Renal cortex interstitium (tissue), 15 donors: ENCODE measurements at places on chromosomes 16 and 17. TPM values are rescaled to one million over a fixed set of nuclear protein-coding genes. Genes with fewer than 3 reads are reported as not detected.

Gene TLCD3B
- polyA plus RNA-seq: 1.3 TPM

Gene TSEN54
- polyA plus RNA-seq: 46.8 TPM

Gene CA7
- 0.45 TPM for polyA plus RNA-seq

Gene NT5C
- polyA plus RNA-seq: 70.1 TPM

Gene TAT
- polyA plus RNA-seq: 0.06 TPM

Gene CCL7
- not detected for polyA plus RNA-seq

Gene SULT1A1
- polyA plus RNA-seq: 20.7 TPM

Gene SEZ6L2
- 8.2 TPM for polyA plus RNA-seq

Gene MYO15A
- polyA plus RNA-seq: 4.5 TPM

Gene SEPTIN12
- polyA plus RNA-seq: 6.1 TPM

- DNase-seq: no peak
These were observed 513 bp upstream of the TBX21 start for GRCh38 chr17:47732399-47733046.

- no peak for DNase-seq
These were observed 188.6 kb downstream of the NTN1 start for GRCh38 chr17:9209781-9210370.

- no peak for DNase-seq
These were observed 82.0 kb downstream of the ENGASE start for GRCh38 chr17:79156463-79157095.

GRCh38 chr17:47203984-47204721 is 5.0 kb upstream of the MYL4 start:
- no peak for DNase-seq

DNA sequence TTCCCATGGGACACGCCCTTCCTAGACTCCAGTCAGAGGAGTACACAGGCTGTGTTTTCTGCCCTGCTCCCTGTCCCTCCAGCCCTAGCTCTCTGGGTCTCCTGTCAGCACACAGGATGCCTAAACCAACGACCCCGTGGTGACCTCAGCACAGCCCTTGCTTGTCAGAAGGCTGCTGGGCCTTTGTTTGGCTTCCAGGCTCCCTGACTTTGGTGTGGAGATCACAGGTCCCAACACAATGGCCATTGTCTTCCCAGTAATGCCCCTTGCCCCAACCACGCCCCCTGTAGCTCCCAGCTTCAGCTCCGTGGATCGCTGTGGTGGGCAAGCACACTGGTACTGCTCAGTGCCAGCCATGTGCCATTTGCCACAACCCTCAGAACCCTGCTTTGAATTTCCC is 15.0 kb downstream of the HNF1B start:
- DNase-seq: no peak

- DNase-seq: no peak
These were observed 101.7 kb downstream of the PLCG2 start for GRCh38 chr16:81880816-81881215.

DNA sequence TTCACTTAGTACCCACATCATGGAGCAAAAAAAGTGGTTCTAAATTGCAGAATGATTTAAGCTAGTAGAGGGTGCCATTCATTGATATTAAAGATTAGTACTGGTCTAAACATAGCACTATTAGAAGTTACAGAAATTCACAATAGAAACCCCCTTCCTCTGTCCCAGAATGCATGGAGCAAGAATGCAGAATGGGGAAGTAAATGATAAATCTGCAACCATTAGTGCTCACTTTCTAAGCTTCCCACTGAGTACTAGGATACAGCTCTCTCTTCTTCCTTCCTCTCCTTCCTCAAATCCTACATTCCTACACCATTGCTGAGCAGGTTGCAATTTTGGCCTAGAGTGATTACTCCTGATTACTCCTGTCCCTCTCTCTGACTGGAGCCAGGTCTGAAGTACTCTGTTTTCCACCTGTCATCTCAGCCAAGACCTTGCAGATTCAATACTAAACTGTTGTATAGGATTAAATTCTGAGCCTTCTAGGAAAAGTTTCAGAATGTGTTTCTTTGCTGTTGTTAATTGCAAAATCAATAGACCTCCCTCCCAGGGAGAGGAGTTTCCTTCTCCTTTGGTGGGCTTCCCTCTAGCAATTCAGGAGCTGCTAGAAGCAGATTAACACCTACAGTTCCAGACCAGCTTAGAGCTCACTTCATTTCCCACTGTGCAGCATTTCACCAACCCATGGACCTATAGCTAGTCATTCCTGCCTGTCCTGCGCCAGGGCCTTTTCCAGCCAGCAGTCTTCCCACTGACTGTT is 165.5 kb upstream of the TBX2 start:
- DNase-seq: no peak

DNA sequence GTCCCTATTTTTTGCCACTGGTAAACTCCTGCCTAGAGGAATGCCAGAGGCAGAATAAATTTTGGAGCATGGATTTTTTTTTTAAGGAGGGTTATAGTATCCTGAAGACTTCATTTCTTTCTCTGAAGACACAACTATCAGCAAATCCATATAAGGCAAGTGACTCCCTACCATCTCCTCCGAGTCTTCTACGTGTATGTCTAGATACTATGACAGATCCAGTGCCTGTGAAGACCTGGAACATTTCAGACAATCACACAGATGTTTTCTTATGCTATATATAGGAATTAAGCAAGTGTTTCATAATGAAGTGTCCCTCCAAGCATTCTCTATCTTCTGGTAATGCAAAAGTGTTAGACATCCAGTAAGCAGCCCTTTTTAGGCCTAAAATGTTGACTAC is 255.5 kb upstream of the TBX2 start:
- DNase-seq: no peak

GRCh38 chr16:75565640-75566039 is 539 bp upstream of the GABARAPL2 start:
- no peak for DNase-seq

- no peak for DNase-seq
These were observed 101.5 kb downstream of the MGAT5B start for GRCh38 chr17:76969598-76970172.

- no peak for DNase-seq
These were observed 551 bp upstream of the MLX start for GRCh38 chr17:42566215-42566882.

- no peak for DNase-seq
These were observed 486.5 kb downstream of the CDH13 start for GRCh38 chr16:83113317-83113716.

DNA sequence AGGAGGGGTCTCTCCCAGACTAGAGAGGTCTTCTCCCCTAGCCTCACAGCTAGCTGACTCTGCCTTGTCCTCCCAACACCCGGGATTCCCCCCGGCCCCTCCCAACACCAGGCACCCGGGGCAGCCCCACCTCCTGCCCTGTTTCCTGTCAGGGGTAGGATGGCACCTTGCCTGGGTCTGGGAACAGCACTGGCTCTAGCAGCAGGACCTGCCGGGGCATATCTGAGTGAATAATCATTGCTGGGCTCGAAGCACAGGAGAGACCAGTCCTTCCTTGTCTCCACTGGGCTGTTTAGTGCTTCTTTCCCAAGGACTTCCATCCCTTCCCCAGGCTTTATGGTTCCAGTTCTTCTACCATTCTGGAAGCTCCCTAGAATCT is 25.7 kb downstream of the MINK1 start:
- no peak for DNase-seq

DNA sequence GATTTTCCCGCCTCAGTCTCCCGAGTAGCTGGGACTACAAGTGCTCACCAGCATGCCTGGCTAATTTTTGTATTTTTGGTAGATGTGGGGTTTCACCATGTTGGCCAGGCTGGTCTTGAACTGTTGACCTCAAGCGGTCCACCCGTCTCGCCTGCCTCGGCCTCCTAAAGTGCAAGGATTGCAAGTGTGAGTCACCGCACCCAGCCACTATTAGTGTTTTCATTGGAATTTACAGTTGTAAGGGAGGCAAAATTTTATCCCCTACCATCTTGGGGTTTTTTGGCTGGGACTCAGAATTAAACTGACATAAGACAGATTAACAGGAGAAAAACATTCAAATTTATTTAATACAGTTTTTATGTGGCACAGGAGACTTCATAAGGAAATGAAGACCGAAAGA is 12.3 kb upstream of the MYCBPAP start:
- DNase-seq: no peak

GRCh38 chr17:78415821-78416711 is 37.6 kb downstream of the PGS1 start:
- no peak for DNase-seq

DNA sequence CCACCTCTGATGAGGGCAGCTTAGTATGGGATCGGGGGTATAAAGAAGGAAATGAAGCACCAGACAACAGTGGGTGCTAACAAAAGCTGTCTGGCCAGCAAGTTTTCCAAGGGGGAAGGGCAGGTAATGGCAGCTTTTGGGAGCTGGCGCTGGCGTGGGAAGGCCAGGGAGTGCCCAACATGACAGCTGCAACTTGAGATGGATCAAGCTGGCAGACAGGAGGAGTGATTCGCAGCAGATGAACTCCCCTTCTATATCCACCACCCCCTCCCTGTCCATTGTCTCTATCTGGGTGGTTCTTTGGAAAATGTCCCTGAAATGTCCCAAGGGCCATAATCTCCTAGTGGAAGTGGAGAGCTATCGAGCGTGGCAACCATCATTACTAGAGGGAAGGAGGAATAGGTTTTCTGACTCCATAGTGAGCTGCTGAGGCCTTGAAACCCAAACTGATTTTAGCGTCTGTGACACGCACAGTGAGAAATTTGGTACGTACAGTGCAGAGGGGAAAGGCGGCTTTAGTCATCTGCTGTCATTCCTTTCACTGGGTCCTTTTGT is 4.8 kb upstream of the INPP5K start:
- DNase-seq: no peak

DNA sequence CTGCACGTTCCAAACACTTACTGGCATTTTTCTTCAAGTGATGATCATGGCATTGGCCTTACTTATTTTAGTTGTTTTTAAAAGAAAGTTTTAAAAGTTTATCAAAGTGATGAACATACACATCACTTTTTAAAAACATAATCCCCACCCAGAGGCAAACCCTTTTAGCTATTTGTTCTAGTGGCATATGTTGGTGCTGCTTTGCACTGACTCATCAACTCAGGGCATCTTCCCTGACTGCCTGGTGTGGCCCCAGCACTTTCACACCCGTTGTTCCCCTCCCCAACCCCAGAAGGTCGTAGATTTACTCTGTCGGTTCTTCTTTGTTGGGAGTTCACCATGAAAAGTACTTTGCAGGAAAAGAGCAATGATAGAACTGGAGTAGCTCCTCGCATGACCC is 161.3 kb downstream of the RPTOR start:
- no peak for DNase-seq

DNA sequence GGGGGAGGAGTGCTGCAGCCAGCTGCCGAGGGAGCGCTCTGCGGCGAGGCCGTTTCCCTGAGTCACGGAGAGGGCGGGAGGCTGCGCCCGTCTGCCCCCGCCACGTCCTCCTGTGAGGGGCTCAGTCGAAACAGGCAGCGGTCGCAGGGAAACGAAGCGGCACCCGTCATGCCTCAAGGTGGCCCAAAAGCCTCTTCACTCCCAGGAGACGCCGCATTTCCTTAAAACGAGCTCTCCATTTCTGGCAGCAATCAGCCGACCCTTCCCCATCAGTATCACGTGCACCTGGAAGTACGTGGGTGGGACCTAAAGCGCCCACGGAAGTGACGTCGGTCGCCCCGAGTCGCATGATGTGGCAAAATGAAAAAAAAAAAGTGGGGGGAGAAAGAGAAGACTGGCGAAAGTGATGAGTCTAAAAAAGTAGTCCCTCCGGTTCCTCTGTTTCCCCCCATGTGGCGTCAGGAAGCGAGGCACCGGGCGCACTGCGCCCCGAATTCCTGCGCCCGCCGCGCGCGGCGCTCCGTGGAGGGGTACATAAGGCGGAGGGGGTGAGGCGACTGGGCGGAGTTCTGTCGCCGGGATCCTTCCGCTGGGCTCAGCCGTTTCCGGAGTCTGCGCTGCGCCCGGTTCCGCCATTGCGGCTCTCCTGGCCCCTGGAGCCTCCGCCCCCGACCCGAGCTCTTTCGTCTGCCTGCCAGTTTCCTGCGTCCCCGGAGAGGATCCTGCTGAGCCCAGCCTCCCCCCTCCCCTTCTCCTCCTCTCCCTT is at the start of gene CLTC:
TSS of gene CLTC (plus strand) at position 598 of the 766 bp plus-strand sequence. CDS start 237 bp downstream, outside the sequence.
- peak; percentile 97 for DNase-seq

DNA sequence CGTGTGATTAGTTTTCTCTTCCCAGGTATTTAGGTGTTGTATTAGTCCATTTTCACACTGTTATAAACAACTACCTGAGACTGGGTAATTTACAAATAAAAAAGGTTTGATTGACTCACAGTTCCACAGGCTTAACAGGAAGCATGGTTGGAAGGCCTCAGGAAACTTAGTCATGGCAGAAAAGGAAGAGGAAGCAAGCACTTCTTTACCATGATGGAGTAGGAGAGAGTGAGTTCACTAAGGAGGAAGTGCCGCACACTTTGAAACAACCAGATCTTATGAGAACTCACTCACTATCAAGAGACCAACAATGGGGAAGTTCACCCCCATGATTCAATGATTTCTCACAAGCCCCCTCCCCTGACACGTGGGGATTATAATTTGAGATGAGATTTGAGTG is 1343.7 kb upstream of the GOT2 start:
- DNase-seq: no peak

DNA sequence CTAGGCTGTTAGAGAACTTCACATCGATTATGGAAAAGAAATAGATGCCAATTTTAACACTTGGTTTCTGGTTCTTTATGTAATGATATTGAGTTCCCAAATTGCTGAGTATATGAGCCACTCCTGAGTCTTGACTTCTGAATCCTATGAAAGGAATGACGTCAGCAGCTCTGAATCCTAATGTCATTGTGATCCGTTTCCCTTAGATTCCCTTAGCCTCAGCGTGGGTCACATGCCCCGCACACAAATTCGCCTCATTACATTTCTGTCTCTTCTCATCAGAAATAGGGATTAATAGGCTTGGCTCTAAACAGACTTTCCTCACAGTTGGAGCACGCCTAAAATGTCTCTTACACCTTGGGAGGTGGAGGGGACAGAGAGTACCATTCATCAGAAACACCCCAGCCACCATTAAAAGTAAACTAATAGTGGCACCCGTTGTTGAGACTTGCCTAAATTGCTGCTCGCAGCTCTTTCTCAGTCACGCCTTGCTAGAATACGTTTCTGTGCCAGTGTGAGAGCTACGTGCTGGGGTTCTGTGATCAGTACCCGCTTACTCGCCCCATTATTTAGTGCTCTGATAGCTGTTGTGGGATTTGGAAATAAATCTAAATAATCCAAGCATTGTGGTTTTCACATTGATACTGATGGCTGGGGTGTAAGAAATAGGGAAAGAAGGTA is 7.1 kb downstream of the MRM3 start:
- DNase-seq: no peak

GRCh38 chr17:52047086-52047485 is 111.4 kb downstream of the CA10 start:
- no peak for DNase-seq

DNA sequence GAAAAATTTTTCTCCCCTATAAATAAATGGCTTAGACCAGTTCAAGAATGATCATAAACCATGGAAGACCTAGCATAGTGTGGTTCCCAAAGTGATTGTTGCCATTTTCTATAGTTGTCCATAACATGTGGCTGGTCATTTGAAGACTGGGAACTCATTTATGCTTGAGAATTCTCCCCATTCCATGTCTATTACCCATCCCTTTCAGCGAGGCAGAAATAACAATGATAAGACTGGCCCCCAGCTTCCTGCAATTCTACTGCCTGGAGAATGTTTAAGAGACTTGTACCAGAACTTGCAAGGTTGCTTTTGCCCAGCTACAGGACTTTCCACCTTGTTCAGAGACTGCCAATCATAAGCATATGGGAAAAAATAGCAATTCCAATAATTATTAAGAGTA is 146.5 kb upstream of the CDH11 start:
- no peak for DNase-seq
